NB4 (cell line): ENCODE measurements at places on chromosomes 2 and 18.

GRCh38 chr2:217512259-217512658, 490.5 kb downstream of the TNS1 start:
- DNase-seq: no peak

- no peak for DNase-seq
Observed at GRCh38 chr2:218809515-218809914, 22.1 kb downstream of the PRKAG3 start.

DNA sequence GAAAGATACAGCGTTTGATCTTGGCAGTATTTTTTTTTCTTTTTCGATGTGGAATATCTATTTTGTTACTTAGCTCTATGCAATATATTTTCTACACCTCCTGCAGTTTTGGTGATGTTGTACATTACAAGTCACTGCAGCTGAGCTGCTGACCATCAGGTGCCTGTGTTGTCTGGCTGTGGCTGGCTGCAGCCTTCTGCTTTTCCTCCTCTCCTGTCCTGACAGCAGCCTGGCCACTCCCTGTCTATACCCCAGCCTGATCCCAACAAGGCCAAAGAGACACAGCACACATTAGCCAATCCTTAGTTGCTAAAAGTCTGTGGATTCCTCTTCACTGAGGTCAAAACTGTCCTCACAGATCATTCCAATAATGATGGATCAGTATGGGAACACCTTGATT, 222.3 kb downstream of the MYT1L start:
- DNase-seq: no peak

GRCh38 chr2:38076710-38077430, 919 bp upstream of the CYP1B1 start:
- DNase-seq: peak; percentile 95

- no peak for DNase-seq
Observed at GRCh38 chr2:11640132-11640531, 29.9 kb downstream of the NTSR2 start.

DNA sequence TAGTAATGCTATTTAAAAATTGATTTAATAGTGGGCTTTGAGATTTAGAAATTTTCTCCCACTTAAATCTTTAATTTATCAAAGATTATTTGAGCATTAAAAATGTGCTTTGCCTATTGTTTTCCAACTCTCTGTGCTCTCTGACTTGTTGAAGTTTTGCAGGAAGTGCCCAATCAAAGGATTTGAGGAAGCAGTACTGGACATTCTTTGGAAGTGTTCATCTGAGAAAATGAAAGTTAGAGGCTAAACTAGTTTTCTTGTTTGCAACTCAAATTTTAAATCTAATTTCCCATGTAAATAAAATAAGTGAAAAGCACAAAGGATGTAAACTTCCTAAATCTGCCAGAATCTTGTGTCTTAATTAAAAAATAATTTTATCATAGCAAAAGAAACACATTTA, 89.1 kb downstream of the CAMKMT start:
- DNase-seq: no peak

- DNase-seq: no peak
Observed at GRCh38 chr2:28547906-28548600, 52.2 kb downstream of the PLB1 start.

- DNase-seq: no peak
Observed at GRCh38 chr2:59033661-59034060, 792.5 kb upstream of the FANCL start.

DNA sequence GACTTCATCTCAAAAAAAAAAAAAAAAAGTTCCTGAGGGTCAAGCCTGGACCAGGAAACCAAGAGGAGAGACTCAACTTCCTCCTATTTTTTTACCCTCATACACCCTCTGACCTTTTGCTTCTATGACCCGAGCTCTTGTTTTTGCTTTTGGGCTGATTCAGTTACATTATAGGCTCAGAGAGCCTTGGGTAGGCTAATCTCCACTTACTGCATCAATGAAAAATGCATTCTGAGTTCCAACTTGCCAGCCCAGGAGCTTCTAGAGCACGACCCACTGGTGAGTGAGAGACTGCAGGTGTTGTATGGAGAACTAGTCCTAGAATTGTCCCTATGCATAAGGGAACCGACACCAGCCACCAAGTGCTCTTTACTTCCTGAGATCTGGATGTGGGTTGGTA, 91.1 kb downstream of the CABLES1 start:
- DNase-seq: no peak

DNA sequence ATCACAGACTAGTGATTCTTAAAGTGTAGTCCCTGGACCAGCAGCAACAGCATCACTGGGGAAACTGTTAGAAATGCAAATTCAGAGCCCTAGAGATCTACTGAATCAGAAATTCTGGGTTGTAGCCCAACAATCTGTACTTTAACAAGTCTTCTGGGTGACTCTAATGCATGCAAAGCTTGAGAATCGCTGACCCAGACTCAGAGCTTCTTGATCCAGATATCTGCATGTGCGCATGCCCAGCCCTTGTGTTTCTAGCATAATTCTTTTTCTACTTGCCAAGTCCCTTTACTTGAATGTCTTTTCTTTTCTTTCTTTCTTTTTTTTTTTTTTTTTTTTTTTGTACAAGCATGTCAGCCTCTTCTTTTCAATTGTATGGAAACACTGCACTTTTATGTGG, 60.4 kb downstream of the FIGN start:
- no peak for DNase-seq

- DNase-seq: no peak
Observed at GRCh38 chr2:169694894-169695260, 608 bp downstream of the PHOSPHO2 start.
